ENCODE measurements at places on chromosomes 3 and 15.
A peak's percentile ranks its signal among the peaks of the same experiment; 100 is the strongest.

- DNase-seq, result no peak
Observed at GRCh38 chr3:127706785-127707351, 34.1 kb downstream of the ABTB1 start.

DNA sequence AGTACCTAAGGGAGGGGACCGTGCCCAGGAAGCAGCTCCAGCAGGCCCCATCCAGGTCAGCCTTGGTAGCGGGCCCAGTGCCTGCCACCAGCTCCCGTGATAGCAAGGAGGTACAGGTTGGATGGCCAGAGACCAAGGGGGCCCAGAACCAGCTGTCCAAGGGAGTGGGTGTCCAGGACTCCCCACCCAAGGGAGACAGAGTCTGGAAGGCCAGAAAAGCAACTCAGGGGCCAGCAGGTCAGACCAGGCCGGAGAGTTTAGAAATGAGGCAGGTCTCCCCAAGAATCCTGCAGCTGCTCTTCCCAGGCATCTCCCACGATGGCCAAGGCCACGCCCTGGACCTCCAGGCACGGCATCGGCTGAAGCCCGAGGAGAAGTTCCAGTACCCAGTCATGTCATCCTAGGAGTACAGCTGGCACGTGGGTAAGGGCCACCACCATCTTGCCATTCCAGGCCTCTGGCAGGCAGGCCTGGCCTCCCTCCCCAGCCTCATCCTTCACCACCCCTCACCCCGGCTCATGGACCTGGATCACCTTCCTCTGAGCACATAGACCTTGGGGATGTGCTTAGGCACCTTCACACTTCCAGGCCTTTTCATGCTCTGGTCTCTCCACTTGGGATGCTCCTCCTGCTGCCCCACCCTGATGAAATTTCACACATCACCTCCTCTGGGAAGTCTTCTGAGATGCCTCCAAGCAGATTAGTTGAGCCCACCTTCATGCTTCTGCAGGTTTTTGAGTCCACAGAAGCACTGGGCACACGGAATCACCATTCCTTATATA is 30.5 kb downstream of the DNASE1L3 start:
- no peak for DNase-seq

DNA sequence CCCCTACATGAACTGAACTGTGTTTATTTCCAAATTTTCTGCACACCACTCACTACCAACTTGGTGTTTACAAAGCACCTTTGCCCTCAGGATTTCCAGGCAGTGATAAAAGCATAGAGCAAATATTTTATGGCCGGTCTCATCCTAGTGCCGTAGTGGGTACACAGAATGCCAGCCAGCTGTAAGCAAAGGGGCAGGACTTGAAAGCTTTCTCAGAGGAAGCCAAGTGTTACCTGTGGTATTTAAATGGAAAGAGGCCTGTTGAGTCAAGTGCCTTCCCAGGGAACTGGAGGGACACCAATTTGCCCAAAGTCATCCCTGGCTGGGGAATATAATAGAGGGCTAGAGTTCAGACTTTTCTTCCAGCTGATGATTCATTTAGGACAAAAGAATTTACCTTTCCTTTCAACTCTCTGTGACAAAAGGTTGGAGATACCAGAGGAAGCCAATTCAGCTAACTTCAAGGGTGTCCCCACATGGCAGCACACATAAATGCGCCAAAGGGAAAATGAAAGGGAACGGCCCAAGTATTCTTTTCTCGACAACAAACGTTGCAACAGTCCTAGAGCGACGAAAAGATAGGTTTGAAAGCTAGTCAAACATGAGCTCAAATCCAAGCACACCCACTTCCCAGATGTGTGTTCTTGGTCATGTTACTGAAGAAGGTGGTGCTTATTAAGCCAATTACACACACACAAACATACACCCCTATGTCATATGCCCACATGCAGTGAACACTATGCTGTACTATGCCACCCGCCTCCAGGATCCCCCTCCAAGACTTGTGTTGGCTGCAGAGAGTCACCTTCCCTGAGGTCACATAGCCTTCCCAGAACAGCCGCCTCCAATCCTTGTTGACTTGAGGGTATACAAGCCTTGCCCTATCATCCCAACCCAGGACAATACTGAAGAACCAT is 27.7 kb downstream of the MAGI1 start:
- DNase-seq, result no peak

- DNase-seq, result no peak
Observed at GRCh38 chr15:21268436-21268940, 171.8 kb downstream of the POTEB3 start.

- DNase-seq, result no peak
Observed at GRCh38 chr3:38376098-38376816, 29.7 kb downstream of the XYLB start.

- no peak for DNase-seq
Observed at GRCh38 chr3:160038862-160039562, 50.4 kb downstream of the IL12A start.

DNA sequence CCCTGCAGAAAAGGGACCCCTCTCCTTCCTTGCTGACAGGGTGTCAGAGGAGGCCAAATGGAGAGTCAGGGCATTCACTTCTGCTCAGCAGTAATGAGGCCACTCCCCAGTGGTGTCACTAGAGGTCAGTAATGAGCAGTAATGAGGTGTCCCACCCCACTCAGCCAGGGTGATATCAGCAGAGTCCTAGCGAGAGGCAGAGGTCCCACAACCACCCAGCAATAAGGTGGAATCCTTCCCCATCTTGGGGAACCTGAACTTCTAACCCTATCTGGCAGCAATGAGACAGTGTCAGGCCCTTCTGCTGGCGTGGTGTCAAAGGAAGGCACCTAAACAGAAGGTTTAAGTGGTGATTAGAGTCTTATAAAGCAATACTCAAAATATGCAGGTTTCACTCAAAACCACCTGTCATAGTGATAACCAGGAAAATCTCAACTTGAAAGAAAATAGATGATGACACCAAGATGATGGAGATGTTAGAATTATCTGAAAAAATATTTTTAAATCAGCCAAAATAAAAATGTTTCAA is 12.9 kb downstream of the OCA2 start:
- DNase-seq, result peak; percentile 57

GRCh38 chr15:33132722-33133345 is 61.7 kb downstream of the FMN1 start:
- no peak for DNase-seq

DNA sequence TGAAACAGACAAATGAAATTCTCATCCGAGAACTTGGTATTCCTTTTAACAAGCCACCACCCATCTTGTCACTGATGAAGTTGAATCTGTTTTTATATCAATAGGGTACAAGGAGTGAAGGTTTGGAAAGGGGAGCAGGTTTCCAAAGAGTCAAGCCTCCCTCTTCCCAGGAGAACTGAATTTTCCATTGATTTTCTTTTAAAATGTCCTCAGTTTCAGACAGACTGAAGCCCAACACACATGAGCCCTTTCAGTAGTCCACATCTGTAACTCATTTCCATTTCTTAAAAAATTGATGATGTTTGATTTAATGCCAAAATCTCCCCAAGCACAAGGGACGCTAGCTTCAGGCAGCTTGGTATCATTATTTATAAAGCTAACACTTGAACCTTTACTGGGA is 187.7 kb downstream of the FOXB1 start:
- DNase-seq, result no peak

GRCh38 chr3:119240591-119241434 is at the start of gene B4GALT4:
Gene B4GALT4 (minus strand): TSS chr3:119240878. CDS start chr3:119230099, 10,779 bp downstream.
- DNase-seq, result peak; percentile 79

DNA sequence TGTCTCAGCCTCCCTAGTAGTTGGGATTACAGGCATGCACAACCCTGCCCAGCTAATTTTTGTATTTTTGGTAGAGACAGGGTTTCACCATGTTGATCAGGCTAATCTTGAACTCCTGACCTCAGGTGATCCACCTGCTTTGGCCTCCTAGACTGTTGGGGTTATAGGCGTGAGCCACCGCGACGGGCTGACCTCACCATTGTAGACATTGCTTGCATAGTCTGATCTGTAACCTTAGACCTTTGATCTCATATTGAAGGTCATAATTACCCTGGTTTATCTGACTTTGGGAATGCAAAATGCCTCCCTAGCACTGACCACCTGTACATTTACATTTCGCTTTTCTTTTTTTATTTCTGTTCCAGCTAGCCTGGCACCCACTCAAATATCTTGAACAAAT is 31.2 kb downstream of the ADGRG7 start:
- DNase-seq, result no peak

DNA sequence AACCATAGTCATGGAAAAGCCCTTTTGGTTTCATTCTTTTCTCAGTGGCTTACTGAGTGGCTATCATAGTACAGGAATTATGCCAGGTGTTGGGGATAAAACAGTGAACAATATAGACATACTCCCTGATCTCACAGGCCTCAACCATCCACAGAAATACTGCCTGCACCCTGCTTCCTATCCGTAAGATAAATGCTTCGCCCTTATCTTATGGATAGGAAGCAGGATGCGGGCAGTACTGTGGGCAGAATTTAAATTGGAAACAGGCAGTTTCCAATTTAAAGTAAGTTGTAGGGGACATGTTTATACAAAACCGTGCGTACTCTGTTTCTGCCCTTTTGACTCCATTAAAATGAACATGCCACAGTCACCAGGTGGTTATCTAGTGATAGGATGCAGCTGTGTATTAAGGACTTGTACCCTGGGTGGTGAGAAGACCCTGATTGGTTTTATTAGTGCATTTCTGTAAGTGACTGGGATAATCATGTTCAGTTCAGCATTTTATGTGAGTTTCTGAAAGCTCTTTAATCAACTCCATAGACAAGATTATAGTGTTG is 141.8 kb upstream of the BHLHE40 start:
- DNase-seq, result no peak

All from activated CD4-positive, alpha-beta memory T cell treated with anti-CD3 and anti-CD28 coated beads, Interleukin-2, amount 10 ng/mL, durations not matched to agents 7 days and 5 days (primary cell).